Suppressor macrophage (primary cell): ENCODE measurements at places on chromosomes 7 and 10.

- no peak for DNase-seq
Observed at GRCh38 chr7:131522325-131522930, 34.0 kb downstream of the PODXL start.

- no peak for DNase-seq
Observed at GRCh38 chr7:109375823-109376222, 806.1 kb downstream of the DNAJB9 start.

GRCh38 chr7:157918326-157919080 lies 581.7 kb downstream of the DNAJB6 start:
- DNase-seq, result no peak

GRCh38 chr10:78577712-78578111 lies 491.1 kb upstream of the ZMIZ1 start:
- peak; percentile 71 for DNase-seq

DNA sequence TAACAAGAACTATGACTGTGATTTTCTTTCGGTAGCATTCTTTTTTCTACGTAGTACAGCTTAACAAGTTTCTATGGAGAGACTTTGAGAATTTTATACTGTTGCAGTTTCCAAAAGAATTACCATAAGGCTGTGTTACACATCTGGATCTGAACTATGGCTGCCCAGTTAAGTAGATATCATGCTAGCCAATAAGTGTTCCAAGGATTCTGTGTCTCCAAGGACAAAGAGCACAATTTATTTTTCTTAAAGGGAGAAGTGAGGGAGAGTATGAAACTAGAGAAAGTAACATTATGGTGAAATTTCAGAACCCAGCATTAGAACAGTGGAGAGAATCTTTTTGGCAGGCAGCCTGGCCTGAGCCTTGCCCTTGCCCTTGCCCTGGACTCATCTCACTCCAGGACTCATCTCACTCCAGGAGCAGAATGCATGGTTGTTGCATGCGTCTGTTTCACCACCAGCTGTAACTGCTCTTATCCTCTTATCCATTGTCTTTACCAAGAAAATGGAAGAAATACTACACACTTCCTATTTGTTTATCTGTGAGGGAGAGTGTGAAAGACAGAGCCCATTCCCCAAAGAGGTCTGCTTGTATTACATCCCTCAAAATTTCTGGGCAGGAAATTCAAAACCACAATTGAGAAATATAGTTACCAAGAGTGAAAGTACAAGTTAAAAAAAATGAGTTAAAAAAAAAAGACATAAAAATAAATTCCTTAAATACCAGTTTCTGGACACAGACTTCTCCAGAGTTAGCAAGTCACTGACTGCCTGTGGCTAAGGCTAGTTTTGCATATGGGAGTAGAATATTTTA lies 1067.5 kb downstream of the NRG3 start:
- DNase-seq, result no peak

DNA sequence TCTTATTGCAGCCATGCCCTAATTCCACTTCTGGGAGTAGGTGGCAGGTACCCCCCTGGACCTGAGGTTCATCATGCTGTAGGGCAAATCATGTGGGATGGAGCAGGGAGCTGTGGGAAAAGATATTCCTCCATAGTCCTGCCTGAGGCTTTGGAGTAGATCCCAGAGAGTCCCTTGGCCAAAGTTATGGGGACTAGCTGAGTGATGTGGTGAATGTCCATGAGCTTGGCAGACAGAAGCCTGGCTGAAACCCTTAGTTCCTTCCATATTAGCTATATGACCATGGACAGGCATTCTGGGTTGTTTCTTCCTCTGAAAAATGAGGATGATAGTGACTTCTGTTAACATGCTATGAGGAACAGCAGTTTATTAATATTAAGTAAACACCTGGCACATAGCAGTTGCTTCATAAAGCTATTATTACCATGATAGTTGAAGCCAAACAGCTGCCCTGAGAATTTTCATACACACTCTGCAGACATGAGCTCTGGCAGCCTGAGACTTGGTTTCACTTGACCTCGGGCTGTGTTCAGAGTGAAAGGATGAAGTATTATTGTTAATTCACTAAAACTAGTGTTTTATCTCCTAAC lies 15.0 kb upstream of the IMPDH1 start:
- no peak for DNase-seq

- no peak for DNase-seq
Observed at GRCh38 chr10:35661236-35661635, 19.1 kb upstream of the FZD8 start.

DNA sequence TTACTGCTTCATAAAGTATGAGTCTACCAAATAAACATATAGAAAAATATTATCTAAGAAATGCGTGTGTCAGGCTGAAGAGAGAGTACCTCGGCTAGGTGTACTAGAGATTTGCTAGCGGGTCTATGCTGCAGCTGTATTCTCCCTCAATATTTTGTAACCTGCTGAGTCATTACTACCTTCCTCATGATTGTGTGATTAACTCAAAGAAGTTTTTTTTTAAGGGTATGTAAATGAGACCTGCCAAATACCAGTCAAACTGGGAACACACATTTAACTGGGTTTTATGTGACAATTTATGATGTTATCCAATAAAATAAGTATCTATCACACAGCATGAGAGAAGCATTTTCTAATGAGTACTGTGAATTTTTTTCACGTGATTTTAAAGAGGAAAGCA lies 180.4 kb downstream of the RNF133 start:
- DNase-seq, result no peak

DNA sequence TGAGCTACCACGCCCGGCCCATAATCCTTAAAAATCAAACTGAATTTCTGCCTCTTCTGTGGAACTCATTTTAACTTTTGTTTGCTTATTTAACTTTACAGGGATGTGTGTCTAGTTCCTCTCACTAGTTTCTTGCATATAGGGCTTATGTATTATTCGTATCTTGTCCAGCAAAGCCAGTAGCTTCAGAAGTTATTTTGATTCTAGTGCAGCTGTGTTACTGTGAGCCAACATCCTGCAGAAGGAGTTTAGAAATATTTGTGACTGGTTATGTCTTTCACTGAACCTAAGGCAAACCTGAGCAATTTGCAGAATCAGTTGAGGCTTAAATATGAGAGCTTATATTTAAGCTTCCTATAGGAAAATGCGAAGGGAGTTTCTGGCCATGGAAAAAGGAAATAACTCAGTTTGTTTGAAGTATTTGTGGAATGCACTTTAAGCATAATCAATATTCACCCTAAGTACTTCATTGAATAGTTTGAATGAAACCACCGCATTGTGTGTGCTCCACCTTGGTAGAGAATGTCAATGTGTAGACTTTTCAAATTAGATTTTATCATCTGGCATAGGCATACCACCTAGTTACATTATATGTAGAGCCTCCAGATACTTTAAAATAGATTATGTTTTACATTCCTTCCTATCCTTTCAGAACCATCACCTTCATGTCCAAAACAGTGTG lies 90.8 kb downstream of the MCU start:
- DNase-seq, result no peak

GRCh38 chr10:16779384-16779915 lies 37.8 kb downstream of the RSU1 start:
- no peak for DNase-seq

GRCh38 chr10:124830445-124830844 lies 28.8 kb downstream of the ABRAXAS2 start:
- DNase-seq, result peak; percentile 43

GRCh38 chr10:35130663-35131062 lies 4.0 kb downstream of the CREM start:
- no peak for DNase-seq

- no peak for DNase-seq
Observed at GRCh38 chr7:92613720-92614119, 23.5 kb upstream of the FAM133B start.

- no peak for DNase-seq
Observed at GRCh38 chr10:11891776-11892486, 68.8 kb downstream of the PROSER2 start.

- DNase-seq, result no peak
Observed at GRCh38 chr7:70752794-70753241, 379.1 kb upstream of the GALNT17 start.

- no peak for DNase-seq
Observed at GRCh38 chr7:156731651-156732050, 91.1 kb downstream of the RNF32 start.

DNA sequence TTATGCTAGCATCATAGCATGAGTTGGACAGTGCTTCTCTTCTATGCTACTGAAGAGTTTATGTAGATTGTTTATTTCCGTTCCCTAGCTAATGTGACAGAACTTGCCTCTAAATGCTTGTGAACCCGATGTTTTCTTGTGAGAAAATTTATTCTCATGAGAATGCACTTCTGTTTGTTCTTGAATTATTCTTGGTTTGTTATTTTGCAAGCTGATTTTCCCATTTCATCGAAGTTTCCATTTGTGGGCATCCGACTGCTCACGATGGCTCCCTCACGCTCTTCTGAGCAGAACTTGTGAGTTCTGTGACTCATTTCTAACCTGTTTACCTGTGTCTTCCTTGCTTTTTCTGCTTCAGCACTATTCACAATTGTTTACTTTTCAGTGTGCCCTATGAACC lies 59.9 kb downstream of the WDFY4 start:
- no peak for DNase-seq

DNA sequence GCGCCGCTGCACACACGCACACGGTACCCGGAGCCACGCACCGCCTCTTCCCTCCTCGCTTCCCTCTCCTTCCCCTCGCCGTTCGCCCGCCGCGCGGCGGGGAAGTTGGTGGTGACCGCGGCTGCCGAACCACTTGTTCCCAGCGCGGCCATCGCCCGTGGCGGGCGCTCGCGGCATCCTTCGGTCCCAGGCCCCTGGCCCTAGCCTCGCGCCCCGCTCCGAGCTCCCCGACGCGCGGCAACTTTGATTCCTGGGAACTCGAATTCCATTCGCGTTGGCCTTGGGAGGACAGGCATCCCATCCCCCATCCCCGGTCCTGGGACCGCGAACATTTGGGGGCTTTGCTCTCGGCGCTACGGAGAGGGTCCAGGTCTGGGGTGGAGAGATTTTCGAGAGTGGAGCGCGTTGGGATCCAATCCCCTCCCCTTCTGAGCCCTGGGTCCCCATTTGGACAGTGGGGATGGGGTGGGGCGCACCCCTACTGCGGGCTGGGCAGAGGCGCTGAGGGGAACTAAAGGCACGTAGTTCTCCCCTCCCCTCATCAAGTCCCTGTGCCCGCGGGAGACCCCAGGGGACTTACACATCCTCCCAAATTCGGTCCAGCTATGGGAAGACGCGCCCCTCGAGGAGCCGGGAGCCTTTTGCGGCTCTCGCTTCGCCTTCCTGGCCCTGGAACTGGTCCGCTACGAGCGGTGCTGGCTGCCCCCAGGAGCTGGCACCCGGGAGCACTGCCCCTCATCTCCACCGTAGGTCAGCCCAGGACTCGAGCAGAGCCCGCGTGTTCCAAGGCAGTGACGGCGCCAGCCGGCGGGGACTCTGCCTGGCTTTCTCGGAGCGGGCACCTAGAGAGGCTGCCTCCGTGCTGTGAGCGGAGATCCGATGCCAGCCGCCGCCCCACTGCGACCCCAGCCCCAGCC lies 834 bp downstream of the CDH23 start:
- DNase-seq, result peak; percentile 61

GRCh38 chr10:34319197-34319846 lies 495.8 kb downstream of the PARD3 start:
- no peak for DNase-seq

DNA sequence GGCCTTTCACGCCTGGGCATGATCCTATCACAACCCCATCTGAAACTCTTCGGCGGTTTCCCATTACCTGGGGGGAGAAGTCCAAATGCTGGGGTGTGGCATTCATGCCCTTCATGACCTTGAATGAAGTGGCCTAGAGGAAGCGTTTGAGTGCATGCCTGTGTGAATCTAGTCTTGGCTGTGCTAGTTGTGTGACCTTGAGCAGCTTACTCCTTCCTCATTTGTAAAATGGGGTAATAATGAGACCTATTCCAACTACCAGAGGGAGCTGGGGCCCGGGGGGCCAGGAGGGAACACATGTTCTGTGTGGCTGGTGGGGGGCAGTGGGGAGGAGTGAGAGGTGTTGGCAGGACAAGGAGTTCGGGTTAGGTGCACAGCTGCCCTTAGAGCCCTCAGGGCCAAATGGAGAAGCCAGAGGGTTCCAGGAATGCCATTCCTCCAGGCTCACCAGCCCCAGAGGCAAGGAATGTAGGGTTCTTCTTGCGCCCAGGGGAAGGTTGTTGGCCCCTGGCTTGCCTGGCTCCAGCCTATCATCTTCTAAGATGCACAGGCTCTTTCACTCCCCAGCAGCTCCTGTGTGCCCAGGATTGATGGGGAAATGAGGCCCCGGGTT lies 21.3 kb upstream of the TBRG4 start:
- DNase-seq, result peak; percentile 14

DNA sequence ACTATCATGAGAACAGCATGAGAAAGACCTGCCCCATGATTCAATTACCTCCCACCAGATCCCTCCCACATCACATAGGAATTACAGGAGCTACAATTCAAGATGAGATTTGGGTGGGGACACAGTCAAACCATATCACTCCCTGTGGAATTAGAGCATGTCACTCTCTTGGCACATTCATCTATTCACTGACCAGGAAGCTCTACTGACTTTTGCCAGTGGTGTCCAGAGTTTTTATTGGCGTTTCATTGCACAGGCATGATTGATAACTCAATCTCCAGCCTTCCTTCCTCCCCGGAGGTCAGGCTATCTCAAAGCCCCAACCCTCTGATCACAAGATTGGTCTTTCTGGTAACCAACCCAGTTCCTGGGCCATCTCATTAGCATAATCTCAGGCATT lies 478.9 kb upstream of the NRP1 start:
- DNase-seq, result no peak

DNA sequence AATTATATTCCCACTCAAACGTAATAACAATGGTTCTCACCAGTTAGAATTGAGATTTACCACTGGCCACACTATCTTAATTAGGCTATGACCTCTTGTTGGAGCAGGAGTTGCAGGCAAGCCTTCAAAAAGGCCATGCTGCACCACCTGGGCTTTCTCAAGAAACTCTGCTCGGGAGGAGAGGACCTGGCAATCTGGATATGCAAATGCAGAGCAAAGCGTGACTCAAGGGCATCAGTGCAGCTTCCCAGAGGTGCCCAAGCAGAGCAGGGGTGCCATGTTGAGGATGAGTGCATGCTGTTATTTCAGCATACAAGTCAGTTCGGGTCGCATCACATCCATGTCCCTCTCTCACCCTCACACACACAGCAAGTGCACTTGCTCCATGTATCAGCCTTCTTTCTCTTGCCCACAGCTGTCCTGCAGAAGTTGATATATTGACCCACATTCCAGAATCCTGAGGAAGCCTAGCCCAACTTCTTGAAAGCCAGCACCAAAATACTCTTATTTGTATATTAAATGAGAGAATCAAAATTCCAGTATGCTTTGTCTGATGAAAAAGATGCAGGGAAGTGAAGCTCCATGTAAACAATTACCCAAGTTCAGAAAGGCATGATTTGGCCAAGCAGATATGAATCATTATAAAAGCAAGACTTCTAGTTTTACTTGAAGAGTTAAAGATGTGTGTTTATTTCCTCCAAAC lies 55.7 kb upstream of the IL6 start:
- DNase-seq, result no peak
